ENCODE measurements at places on chromosomes 16 and 17.

DNA sequence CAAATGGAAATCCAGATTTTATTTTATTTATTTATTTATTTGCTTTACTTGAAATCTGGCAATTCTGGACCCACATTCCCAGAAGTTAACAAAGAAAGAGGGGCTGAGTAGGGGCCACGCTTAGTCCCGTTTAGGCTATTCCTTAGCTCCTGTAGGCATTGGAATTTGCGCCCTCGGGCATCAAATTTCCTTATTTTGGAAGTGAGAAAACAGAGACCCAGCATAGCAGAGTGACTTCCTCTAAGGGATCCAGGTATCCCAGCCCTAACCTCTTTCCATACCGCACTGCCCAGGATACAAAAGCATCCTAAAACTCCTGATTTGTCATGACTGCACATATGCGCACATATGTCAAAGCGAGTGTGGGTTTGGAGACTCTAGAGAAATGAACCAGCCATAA, 19.0 kb upstream of the SMG1 start:
- no peak for DNase-seq

DNA sequence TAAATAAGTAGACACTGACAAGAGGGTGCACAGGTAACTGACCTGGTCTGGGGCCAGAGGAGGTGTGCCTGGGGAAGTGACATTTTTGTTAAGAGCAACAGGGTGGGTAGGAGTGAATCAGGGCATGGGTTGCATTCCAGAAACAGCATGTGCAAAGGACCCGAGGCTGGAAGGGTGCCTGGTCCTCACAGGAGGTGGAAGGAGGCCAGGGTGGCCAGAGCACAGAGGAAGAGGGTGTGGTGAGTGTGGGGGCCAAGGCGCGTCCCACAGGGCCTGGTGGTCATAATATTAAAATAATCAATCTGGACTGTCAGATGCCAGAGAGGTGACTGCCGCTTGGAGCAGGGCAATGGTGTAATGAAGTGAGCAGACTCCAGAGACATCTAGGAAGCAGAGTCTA, 14.3 kb downstream of the ARHGAP23 start:
- DNase-seq, result no peak

DNA sequence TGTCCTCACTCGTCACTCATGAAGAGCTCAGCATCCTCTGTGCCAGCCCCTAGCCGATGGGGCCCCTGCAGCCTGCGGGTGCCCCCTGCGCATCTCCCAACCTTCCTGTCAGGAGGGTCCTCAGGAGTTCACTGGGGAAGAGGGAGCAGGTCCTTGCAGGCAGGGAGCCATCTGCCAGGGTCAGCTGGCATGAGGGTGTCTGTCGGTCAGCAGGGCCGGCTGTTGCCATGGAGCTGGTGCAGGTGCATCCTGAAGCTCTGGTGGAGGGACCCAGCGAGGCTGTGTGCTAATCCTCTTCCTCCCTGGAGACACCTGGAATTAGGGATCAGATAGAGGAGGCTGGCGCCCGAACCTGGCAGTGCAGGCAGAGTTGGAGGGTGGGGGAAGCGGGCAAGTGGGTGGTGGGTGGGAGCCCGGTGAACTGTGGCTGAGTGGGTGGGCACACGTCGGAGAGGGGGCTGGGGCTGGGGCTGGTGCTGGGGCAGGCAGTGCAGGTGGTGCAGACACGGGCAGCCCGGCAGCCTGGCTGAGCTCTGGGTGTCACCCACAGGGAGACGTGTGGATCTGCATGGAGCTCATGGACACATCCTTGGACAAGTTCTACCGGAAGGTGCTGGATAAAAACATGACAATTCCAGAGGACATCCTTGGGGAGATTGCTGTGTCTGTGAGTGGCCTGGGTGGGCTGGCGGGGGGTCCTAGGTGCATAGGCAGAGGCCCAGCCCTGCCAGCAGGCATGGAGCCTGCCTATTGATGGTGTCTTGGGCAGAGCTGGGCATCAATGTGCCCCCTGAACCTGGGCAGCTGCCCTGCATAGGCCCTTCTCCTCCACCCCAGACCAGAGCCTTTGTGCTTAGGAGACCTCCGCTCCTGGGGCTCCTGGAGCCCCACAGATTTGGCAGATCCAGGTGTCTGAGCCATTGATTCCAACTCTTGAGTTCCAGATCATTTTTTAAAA, 17.4 kb downstream of the MAP2K3 start:
- no peak for DNase-seq

GRCh38 chr16:76899767-76900166, 291.2 kb upstream of the MON1B start:
- no peak for DNase-seq

GRCh38 chr17:21194226-21194625, 19.7 kb downstream of the TMEM11 start:
- DNase-seq, result no peak

GRCh38 chr16:7137560-7138330, 194.9 kb upstream of the RBFOX1 start:
- peak; percentile 70 for DNase-seq

DNA sequence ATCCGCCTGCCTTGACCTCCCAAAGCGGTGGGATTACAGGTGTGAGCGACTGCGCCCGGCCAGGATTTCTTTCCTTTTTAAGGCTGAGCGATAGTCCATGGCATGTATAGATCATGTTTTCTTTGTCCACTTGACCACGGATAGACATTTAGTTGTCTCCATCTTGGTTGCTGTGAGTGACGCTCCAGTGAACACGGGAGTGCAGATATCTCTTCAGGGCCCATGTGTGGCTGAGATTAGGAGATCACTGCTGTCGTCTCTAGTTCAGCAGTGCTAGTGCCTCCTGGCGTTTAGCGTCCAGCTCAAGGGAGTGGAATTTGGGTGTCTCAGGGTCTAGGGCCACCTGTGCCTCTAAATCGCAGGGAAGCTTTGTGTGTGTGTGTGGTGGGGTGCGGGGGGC, 41.5 kb downstream of the ABCC1 start:
- no peak for DNase-seq

GRCh38 chr16:49857423-49858181, 1.7 kb upstream of the ZNF423 start:
- no peak for DNase-seq

GRCh38 chr16:4660454-4661007, 32.8 kb upstream of the NUDT16L1 start:
- DNase-seq, result no peak

DNA sequence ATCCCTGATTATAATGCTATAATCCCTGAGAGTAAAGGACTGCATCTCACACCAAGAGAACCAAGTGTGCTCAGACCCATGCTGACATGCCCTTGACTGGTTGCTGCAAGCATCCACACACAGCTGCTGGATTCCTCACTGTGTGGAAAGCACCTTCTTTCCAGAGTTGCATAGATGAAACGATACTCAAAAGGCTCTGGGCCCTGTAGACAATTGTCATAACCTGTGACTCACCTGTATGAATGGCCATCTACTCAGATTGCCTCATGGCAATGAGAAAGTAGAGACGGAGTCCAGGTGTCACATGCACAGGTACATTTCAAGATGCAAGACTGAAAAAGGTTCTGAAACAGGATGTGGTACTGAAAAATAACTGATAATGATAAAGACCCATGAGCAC, 58.1 kb downstream of the MPHOSPH6 start:
- DNase-seq, result peak; percentile 65

DNA sequence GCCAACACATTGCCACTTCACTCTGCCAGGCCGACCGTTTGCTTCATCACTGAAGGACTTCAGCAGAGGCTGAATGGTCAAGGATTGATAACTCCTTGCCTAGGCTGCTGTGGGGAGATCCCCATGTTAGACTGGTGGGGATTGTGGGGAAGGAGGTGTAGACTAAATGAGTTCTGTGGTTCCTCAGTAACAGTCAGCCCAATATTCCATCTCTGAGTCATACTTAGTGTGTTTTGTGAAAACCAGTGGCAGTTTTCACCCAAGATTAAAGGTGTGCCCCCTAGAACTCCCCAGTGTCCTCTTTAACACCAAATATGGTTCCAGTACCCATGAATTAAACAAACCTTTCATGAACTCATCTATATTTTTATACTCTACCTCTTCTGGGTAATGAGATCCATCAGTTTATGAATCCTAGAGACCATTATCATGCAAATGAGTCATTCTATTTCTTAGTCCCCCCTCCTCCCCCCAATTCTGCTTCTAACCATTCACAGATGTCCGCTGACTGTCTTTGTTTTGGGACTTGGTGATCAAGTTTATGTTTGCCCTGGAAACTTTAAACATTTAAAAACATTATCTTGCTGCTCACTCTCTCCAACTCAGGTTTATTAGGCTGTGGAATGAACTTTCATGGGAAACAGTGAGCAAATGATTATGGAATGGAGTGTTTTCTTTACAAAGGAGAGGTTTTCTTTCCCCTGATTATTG, 66.8 kb upstream of the GAS7 start:
- DNase-seq, result no peak
